ENCODE measurements at places on chromosomes 6 and 20.

DNA sequence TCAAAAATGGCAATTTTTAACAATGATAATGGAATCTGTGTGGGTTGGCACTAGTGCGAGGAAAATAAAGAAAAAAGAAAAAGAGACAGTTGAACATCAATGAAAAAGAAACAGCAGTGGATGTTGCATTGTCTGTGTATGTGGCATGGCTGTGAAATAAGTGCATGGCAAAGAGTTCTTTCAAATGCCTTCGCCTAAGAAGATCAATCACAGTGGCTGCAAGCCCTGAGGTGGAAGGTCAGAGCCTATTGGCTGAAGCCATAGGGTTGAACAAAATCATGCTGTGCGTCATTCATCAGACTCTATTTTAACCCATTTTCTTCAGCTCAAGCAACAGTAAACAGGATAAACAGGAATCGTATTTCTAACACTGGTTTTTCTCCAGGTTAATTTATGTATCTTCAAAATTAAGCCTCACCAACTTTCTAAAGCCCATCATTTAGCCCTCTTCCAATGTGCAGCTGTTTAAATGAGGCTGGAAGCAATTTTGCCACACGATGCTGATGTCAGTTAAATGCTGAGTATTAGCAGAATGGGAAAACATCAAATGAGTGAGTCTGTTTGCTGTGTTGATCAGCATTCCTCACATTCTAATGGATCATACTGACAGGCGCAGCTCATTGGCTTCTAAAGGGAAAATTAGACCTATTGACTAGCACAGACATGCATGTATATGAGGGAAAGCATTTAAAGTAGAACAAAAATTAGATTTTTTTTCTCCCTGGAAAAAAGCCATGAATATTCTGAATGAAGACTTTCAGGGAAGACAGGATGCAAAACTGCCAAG, 955.9 kb upstream of the EYS start:
- no peak for DNase-seq

- peak; percentile 7 for DNase-seq
Measured at GRCh38 chr6:125810445-125810844, 19.7 kb downstream of the NCOA7 start.

DNA sequence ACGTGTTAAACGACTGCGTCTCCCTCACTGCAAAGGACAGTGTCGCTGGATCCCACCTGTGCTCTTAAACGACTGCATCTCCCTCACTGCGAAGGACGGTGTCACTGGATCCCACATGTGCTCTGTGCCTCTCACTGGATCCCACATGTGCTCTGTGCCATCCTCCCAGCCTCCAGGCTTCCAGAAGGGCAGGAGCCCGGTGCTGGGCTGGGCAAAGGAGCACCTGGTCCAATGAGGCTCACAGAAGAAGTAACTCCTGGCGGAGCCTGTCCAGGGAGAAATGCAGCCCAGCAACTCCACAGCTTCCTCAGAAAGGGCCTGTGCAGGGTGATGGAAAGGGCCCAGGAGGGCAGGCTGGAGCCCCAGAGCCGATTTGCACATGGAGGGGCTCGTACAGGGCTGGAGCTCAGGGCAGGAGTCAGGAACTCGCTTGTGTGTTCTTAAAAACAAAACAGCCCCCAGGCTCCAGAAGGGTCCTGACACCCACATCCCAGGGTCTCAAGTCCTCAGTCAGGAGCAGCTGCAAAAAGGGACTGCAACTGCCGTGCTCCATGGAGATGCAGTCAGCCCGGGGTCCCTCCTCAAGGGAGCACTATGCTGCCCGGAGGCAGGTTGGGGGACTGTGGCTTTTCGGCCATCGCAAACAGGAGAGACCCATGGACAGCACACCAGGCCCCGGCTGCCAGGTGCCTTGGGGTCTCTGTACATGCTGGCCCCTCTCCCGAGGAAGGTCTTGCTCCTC, 52.7 kb downstream of the DLL1 start:
- no peak for DNase-seq

- DNase-seq: no peak
Measured at GRCh38 chr6:68838571-68838970, 203.5 kb downstream of the ADGRB3 start.

DNA sequence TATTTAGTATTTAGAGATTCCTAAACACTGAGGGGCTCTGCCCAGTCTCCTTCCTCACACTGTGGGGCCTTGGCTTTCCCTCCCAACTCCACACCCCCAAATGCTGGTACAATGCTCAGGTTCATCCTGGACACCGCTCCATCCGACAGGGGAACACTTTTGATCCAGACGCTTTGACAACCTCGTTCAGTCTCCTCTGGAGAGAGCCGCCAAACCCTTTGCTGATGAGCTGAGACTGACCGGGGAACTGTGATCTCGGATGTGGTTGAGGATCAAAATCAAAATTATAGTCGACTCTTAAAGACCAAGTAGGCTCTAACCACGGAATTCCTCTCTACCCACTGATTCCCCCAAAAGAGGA, 38.8 kb upstream of the HLA-E start:
- DNase-seq: no peak

DNA sequence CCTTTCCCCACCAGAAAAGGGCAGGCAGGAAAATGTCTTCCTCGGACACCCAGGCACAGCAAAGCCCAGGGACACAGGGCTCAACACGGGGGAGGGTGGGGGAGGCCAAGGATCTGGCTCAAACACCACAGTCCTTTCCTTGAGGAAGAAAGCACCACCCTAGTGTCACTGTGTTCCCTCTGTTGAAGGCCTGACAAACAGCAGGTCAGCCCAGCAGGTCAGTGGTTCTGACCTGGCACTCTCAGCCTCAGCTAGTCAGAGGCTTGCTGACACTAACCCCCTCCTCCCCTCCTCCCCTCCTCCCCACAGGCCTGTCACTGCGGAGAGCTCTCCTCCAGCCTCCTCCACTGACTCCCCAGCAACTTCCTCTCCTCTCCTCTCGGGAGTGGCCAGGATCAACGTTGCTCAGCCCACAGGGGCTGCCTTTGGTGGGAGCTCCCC, 239.6 kb downstream of the LRFN2 start:
- no peak for DNase-seq

DNA sequence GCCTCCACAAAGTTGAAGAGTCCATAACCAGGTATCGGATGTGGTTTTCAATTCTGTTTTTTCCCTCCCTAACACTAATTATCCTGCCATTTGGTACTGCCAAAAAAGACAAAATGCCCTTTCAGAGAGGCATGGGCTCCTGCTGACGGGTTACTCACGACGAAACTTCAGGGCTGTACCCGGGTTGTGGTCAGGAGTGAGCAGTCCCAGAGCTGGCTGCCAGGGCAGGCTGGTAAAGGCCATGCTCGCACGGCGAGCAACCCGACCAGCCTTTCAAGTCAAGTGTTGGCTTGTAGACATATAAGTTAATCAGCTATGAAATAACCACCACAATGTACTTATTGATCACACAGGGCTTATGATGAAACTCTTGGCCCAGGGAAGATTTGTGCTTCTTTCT, 152.5 kb downstream of the FOXC1 start:
- no peak for DNase-seq

DNA sequence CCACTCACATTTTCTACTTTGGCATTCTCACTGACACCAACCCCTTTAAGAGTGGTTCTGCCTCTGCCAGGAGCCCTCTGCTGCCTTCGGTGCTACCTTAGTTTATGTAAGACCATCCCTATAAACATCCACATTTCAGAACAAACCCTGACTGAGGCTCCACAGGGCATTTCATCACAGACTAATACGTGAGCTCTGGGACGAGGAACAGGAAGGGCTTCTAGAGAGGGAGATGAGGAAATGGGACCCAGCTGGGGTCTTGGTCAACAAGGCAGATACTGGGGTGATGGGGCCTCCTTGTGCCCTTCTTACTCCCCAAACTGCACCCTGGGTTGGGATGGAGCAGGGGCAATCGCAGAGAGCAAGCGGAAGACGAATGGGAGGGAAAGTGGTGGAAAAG, 86.5 kb upstream of the FYN start:
- no peak for DNase-seq

DNA sequence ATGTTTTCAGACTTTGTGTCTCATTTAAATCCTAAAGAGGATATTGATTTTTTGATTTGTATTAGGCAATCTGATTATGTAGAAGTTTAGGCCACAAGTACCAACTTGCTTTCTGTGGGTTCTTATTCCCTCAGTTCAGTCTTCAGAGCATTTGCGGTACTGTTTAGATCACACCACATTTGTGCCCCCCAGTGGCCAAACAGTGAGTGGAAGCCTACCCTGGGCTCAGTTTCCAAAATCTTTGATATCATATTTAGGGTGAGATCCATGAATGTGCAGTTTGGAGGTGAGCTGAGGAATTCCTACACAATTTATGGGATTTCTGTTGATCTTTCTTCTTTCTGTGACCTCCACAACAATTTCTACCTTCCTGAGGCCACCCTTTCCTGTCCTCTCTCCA, 92.3 kb upstream of the FUT9 start:
- peak; percentile 30 for DNase-seq

- peak; percentile 19 for DNase-seq
Measured at GRCh38 chr20:17762873-17763557, 63.2 kb downstream of the BANF2 start.

GRCh38 chr6:27503436-27504030, 30.6 kb upstream of the ZNF184 start:
- DNase-seq: peak; percentile 78

DNA sequence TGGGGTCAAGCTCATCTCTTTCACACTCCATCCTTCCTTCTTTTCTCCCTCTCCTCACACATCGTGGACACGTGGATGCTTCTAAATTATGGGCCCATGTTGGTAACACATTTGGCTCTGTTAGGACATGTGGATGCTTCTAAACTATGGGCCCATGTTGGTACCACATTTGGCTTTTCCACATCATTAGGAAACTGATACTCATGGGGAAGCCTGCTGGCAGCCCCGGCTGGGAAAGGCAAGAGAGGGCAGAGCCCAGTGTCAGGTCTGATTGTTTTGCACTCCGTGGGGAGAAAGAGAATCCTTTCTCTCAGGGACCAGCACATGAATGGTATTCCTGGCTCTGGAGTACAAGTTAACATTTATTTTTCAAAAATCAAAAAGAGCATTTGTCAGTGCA, 4.0 kb upstream of the CST1 start:
- DNase-seq: no peak

- DNase-seq: no peak
Measured at GRCh38 chr6:157481865-157482249, 100.9 kb downstream of the ZDHHC14 start.

GRCh38 chr6:138977646-138978167, 10.3 kb downstream of the REPS1 start:
- no peak for DNase-seq

DNA sequence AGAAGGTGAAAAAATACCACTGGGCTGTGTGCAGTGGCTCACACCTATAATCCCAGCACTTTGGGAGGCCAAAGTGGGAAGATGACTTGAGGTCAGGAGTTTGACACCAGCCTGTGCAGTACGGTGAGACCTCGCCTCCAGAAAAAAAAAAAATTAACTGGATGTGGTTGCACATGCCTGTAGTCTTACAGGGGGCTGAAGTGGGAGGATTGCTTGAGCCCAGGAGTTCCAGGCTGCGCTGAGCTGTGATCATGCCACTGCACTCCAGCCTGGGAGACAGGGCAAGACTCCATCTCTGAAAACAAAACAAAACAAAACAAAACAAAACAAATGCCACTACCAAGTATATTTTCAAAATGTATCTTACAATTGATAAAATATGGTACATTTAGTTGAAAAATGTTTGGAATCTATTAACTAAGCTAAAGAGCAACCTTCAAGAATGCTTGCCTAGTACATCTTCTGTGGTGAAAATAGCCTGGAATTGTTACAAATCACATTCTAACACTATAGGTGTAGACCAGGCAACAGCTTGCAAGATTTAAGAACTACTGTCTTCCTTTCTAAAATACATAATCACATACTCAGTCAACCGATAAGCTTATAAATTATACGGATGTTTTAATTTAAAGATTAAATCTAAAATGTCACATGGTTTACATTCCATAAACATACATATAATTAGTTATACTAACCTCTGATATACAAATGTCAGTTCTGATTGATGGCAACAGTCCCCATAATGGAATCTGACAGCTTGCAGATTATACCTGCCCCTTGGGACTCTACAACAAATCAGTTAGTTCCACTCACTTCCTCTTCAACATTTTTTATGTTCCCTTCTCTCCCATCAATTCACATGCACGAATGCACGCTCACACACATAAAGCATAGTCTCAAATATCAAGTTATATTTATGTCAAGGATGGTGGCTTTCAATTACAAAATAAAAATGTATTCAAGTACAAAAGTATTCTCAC, 150.8 kb downstream of the ASCC3 start:
- no peak for DNase-seq
